Glutamatergic neuron (in vitro differentiated cells): ENCODE measurements at places on chromosomes 16 and 17. TPM values are rescaled to one million over a fixed set of nuclear protein-coding genes. Genes with fewer than 3 reads are reported as not detected.

Gene ZNF75A
- 62.4 TPM for total RNA-seq

DNA sequence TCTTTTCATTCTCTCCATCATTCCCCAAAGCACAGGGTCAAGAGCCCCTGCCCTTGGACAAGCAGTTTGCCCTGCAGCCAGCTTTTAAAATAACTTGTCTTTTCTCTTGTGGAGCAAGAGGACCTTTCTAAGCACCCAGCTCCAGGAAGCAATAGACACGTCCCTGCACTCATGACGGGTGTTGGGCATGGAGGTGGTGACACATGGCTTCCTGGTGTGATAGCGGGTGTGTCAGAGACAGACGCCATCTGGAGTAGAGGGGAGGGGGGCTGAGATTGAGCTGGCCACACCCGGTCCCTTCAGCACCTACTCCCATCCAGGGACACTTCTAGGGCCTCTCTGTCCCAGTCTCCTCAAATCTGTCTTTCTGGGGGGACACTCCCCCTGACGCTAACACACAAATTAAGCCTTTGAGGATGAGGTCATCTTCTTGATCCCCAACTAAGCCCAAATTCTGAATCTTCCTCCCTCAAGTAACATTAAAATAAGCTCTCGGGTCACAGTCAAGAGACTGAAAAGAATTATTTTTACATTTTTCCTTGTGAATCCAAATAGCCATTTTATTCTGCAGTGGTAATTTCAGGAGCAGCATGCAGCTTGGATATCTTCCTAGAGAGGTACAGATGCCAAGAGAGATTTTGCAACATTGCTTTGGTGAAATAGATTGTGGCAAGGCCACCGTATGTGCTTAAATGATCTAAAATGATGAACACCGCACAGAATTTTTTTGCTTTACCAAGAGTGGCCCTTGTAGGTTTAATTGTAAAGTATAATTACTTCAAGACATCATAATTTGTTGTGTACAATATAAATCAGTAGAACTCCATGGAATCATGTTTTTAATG is 216.6 kb upstream of the IRX3 start:
- peak; percentile 30 for DNase-seq

DNA sequence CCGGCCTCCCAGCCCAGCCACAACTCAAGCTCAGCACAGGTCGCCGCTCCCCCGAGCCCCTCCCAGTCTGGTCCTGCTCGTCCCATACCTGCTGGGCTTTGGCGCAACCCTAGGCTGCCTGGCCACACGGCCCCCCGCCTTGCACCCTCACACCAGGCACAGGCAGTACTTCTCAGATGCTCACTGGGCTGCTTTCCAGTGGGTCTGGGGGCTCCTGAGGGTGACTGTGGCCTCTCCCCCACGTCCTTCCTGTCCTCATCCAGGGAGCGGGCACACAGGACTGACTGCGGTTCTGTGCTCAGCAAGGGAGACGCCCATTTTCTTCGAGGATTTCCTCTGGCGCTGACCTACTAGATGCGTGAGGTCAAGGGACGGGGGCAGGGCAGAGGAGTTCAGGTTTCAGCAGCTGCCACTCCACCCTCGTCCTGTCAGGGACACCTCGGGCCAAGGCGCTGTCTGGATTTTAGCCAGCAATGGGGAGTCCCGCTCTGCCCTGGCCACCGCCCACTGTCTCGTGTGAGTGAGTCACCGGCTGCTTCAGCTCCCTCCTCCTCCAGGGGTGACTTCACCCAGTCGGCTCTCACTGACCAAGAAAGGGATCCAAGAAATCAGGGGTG is 115.8 kb downstream of the NPIPB11 start:
- DNase-seq: peak; percentile 63

GRCh38 chr17:18187821-18188761 is 4.5 kb downstream of the ALKBH5 start:
- no peak for DNase-seq

DNA sequence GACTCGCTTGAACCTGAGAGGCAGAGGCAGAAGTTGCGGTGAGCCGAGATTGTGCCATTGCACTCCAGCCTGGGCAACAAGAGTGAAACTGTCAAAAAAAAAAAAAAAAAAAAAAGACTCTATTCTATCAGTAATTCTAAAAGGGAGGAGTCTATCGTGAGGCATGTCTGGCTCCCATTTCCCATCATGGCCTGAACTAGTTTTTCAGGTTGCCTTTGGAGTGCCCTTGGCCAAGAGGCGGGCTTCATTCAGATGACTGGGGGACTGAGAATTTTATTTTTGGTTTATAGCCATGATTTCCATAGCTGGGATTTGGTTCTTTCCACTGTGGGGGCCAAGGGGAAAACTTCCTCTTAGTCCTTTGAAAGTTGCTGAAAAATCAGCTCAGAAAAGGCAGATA is 3.5 kb upstream of the SNX29 start:
- no peak for DNase-seq

DNA sequence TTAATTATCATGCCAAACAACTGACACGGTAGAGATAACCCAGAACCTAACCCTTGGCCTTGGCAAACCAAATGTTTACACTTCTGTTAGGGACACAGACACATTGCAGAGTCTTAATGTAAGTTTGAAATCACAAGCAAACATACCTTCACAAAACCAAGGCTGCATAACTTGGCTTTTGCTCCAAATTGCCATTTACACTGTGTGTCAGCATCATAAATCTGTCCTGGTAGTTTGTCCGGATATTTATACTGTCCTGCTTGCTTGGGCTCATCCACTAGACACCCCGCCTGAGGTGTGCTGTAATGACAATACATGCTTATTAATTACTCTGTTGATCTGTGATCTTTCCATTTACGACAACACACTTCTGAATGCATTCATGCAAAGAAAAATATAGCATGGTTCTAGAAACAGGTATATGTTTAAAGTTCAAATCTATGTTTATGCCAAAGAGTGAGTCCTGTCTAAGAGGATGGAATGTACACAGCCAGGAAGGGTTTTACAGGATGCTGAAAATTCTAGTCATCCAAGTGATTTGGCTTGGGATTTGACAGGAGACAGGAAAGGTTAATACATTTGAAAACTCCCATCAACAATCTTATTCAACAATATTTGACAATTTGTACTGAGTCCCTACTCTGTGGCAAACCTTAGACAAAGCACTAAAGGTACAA is 81.1 kb downstream of the ADAMTS18 start:
- no peak for DNase-seq

GRCh38 chr17:15038656-15039055 is 226.5 kb downstream of the PMP22 start:
- no peak for DNase-seq

GRCh38 chr17:10610884-10611283 is 46.2 kb downstream of the MYH3 start:
- no peak for DNase-seq

- DNase-seq: no peak
Measured at GRCh38 chr17:75041656-75042280, 5.0 kb downstream of the ATP5PD start.

DNA sequence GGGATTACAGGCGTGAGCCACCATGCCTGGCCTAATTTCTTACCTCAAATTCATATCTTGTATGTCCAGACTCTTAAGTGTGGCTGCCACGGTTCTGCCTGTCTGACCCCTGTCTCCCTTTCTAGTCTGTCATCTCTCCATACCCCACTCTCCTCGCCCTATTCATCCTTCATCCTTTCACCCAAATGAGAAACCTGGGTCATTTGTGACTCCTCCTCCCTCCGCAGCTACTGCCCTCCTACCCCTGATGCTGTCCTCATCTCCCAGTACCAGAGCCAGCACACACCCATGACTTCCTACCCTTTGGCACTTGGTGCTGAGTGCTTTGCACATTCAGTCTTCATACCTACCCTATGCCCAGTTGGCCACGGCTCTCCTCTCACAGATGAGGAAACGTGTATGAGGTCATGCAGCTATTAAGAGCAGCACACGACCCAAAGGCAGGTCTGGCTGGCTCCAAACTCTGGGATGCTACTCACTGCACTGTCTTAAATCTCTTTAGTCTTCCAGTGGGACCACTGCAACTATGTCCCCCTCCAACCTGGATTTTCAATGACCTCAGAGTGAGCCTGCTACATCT is 1.6 kb downstream of the SPATA32 start:
- DNase-seq: no peak

DNA sequence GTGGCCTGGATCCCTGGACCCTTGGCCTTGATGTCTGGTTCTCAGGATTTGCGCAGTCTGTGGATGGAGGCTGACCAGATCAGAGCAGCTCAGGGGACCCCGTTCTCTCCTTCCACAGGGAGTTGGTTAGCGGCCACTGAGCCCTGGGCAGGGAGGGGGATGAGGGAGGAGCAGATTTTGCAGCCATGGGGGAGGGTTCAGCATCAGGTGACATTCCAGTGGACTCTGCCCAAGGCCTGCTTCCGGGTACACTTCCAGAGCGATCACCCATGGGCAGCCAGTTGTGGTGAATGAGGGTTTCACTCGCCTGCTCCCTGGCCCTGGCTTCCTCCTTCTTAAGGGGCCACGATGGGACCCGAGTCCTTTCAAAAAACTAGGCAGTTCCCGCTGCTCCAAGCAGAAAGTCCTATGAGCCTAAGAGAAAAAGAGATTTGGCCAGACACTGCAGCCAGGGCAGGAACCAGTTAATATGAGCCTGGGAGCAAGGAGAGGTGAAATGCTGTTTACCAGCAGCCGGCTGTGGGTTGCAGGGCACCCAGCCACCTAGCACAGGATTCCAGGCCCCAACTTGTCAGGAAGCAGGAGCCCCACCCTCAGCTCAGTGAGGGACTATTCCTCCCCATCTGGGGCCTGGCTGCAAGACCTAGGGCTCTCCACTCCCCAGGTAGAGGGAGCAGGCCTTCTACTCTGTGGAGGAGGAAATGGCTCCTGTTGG is 4.7 kb upstream of the GPRC5C start:
- no peak for DNase-seq
